HEK293T (cell line): ENCODE measurements at places on chromosomes 7 and 10.

GRCh38 chr10:93815304-93816096 is 57.8 kb downstream of the LGI1 start:
- DNase-seq, result no peak

GRCh38 chr7:13874783-13875182 is 114.7 kb downstream of the ETV1 start:
- no peak for DNase-seq

GRCh38 chr10:4778761-4779160 is 47.2 kb upstream of the AKR1E2 start:
- DNase-seq, result no peak

DNA sequence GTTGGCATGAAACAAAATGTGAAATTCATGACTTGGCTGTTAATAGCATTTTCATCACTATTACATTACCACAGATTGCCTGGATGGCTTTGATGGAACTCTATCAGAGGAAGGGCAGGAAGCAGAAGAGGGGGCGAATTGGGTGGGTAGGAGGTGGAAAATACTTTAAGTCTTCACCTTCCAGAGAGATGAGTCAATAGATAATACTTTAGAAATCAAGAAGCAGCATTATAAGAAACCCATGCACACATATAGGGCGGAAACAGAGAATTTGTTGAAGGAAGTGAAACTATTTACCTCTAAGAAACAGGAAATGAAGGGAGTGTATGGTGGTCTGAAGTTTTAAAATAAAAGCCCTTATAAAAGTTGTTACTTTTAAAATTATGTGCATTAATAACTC is 152.1 kb upstream of the TARP start:
- DNase-seq, result no peak

DNA sequence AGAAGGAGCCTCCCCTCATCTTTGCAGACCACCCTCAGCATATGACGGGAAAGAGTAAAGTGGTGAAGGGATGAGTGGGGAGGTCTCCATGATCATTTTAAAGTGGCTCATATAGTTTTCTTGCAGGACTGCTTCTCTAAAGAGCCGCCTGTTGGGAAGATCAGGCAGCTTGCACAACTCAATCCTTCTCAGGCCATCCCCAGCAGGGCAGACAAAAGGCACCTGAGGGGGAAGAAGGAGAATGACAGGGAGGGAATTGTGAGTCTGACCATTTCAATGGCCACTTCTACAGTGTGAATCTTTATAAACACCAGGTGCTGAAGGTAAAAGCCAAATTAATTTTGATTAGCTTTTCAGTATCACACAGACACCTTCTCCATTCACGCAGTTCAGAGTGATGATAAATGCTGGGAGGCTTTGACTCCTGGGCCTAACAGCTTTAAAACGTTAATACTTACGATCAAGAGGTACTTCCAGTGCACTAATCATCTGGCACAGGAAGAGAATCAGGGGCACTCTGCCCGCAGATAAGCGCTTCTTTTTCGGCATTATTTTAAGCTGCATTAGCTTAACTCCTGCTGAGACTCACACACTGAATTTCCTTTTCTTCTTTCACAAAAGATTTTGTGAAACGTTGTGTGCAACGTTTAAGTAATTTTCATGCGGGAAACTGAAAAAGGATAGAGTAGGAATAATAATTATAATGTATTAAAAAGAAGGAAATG is 109.5 kb upstream of the LAMB4 start:
- DNase-seq, result no peak

DNA sequence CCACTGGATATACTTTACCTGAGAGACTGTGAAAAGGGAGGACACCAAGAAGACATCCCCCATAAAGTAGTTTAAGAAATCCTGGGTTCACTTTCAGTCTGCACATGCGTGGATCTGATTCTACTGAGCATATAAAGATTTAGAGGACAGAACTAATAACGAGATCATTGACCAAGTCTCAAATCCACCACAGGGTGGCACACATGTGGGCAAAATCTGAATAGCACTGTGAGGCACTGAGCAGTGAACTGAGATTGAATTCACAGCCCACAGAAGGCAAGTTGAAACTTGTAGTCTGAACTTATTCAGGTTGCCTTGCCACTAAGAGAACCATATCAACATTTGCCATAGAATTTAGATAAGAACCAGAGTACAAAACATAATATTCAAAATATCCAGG is 818.6 kb downstream of the GRID1 start:
- peak; percentile 25 for DNase-seq

DNA sequence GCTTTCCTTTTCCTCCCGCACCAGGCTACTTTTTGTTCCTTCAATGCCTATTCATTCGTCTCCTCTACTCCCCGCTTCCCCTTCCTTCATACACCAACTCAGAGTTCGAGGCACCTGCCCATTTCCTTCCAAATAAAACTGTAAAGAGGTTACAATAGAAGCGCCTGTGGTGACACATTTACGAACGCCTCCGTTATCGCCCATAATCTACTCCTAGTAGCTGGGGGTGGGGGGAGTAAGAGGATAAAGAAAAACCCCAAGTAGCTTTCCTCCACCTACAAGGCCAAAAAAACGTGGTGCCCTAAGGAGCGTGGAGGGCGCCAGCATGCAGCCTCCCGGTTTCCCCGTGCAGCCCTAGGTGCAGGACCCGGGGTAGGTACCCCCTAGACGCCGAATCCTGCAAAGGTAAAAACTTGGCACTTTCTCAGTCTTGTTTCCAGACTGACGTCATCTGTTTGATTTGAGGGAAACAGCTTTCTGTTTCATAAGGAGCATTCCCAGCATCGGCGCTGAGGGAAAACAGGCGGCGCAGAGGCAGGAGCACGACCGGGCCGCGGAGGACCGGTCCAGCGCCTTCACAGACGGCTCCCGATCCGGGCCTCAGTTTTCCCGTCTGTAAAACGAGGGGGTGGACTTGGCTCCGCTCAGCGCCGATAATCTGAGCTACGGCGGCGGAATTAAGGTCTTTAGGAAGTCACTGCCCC is 922 bp downstream of the PPA1 start:
- DNase-seq, result peak; percentile 26

GRCh38 chr10:59831658-59832503 is 74.5 kb downstream of the CCDC6 start:
- no peak for DNase-seq

DNA sequence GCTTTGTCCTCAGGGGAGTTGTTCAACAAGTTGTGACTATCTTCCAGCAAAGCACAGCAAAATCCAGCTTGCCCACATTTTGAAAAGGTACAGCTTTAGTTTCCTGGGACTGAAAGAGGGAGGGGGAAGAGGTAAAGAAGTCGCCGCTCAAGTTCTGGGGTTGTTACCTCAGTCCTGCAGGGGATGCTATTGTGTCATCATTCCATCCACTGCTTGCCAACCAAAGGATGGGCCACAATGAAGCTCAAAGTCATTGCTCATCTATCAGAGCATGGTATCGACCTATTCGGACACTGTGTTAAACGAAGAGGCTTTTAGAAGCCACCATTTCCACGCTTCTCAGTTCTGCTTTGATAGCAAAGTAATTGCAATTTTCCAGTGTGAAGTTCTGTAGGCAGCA is 34.3 kb downstream of the NPY start:
- peak; percentile 9 for DNase-seq

DNA sequence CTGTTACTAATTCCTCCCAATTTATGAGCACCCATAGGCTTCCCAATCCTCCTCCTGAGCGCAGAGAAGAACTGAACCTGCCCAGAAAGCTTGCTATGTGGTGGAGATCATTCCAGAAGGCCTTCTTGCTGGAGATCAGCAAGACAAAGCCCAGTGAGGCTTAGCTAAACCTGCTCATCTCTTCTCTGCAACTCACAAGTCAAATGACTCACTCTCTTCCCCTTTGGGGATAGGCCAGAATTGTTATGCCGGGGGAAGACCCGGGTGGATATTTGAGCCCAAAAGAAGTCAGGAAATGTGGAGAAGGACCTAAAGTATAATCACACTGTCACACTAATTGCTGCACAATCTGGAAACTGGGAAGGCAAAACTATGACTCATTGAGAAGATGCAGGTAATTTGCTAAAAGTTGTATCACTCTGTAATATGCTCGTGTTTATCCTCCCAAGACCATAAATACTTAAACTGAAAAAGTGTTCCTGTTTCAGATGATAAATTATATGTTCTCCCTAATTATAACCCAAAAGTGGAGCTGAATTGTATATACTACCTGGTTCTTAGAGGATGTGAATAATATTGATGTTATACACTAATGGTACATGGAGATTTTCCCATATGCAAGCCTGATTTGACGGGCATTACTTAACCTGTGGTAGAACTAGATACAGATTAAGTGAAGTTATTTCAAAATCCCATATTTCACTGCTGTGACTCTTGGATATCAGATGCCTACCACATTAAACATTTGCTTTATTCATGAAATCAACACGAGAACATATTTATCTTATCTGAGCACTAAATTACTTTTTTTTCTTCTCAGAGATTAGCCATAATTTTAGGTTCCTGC is 6.4 kb downstream of the NEBL start:
- DNase-seq, result no peak

GRCh38 chr7:139673230-139673629 is 104.6 kb downstream of the HIPK2 start:
- DNase-seq, result no peak
